ENCODE measurements at places on chromosomes 16 and 17. TPM values are rescaled to one million over a fixed set of nuclear protein-coding genes. Genes with fewer than 3 reads are reported as not detected.

GRCh38 chr16:70804734-70805169, 3.8 kb upstream of the VAC14 start:
- no peak for DNase-seq

DNA sequence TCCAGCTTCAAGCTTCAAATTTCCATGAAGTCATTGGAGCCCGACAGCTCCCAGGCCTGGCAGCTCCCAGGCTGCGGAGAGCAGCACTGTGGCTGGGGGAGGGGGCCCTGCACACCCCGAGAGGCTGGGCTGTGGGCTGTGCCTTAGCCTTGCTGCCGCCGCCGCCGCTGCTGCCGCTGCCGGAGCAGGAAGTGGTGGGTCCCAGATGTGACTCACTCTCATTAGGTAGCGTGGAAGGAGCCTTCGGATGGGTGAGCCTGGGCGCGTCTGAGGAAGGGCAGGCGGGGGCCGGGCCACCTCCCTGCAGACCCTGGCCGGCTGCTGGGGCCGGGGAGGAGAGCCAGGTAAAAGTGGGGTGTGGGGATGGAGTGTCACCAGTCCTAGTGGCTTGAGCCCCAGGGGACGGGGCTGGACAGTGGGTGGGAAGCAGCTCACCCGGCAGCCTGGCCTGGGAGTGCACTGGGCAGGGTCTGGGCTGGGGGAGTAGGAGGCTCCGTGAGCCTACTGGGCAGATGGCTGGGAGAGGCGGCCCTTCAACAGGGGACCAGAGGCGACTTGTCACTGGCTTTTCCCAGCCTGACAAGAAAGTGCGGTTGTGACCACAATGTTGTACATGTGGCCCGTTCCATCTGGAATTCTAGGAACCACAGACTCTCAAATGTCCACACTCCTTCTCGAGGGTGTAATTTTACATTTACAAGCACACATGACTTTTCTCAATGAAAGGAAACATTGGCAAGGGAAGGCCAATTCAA, at the start of gene ADCY7:
TSS of gene ADCY7 (plus strand) at position 215 of the 755 bp plus-strand sequence. CDS start 21,629 bp downstream, outside the sequence.
- peak; percentile 94 for DNase-seq

- DNase-seq: no peak
These were observed 43.4 kb upstream of the ZC3H18 start for GRCh38 chr16:88526906-88527185.

DNA sequence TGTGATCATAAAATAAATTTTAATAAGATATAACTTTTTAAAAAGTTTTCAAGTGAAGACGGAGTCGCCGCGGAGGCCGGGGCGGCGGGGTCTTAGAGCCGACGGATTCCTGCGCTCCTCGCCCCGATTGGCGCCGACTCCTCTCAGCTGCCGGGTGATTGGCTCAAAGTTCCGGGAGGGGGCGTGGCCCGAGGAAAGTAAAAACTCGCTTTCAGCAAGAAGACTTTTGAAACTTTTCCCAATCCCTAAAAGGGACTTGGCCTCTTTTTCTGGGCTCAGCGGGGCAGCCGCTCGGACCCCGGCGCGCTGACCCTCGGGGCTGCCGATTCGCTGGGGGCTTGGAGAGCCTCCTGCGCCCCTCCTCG, at the start of gene FOXC2:
TSS of gene FOXC2 (plus strand) at position 229 of the 365 bp plus-strand sequence. CDS start 507 bp downstream, outside the sequence.
- peak; percentile 97 for DNase-seq

DNA sequence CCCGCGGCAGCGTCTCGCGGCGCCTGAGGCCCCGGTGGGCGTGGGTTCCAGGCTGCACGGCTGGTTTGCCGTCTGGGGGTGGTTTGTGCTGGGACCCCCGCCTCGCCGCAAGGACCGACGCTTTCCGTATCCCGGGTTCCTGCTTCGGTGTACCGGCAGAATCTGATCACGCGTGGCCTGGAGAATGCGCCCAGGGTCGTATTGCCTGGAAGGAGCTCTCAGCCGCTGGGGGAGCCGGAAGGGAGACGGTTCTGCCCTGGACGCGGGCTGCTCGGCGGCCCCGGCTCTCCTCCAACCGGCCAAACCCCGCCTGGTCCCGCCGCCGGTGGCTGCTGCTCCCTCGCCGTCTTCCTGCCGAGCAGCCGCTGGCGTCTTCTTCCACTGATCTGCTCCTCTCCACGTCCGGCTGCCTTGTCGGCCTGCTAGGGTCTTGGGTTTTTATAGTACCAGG, 39.8 kb downstream of the ZNF778 start:
- peak; percentile 83 for DNase-seq

DNA sequence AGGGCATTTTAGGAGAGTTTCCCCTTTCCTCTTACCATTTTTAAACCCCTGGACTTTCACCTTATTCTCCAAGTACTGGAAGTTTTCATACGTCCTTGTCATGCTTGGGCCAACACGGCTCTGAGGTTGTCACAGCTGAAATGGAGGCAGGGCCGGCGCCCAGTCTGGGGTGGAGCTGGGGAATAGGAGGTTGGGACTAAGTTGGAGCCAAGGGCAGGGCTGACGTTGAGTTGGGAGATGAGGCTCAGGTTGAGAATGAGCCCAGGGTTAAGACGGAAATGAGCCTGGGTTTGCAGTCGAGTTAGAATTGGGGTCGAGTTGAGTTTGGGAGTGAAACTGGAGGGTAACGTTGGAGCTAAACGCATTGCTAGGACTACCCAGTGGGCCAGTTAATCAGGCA, 1.3 kb downstream of the CLEC10A start:
- DNase-seq: peak; percentile 75

GRCh38 chr16:26177438-26177837, 485.7 kb downstream of the HS3ST4 start:
- DNase-seq: no peak

- DNase-seq: no peak
These were observed 123.7 kb downstream of the SNX29 start for GRCh38 chr16:12100124-12100647.

GRCh38 chr16:30896261-30896888, at the start of gene CTF1:
Gene CTF1, plus strand, starts transcription at chr16:30896614. Its CDS starts 30 bp downstream, at chr16:30896644.
- DNase-seq: peak; percentile 89

DNA sequence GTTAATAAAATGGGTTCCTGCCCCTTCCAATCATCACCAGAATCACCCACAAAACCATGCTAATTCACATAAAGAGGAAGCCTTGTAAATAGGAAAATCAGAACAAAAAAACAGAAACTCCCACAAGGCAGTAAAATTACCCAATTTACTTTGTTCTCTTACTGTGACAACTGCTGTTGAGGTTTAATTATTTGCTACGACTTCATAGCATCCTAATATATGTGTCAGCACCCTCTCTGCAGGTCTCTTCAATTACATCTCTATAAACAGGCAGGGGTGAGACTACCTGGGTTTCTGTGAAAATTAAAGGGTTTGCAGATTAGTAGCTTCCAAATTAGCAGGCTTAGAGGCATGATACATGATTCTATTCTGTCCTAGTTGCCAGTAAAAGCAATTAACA, 2.7 kb downstream of the WDR59 start:
- no peak for DNase-seq

- no peak for DNase-seq
These were observed 3.4 kb downstream of the SGCA start for GRCh38 chr17:50169121-50169764.

DNA sequence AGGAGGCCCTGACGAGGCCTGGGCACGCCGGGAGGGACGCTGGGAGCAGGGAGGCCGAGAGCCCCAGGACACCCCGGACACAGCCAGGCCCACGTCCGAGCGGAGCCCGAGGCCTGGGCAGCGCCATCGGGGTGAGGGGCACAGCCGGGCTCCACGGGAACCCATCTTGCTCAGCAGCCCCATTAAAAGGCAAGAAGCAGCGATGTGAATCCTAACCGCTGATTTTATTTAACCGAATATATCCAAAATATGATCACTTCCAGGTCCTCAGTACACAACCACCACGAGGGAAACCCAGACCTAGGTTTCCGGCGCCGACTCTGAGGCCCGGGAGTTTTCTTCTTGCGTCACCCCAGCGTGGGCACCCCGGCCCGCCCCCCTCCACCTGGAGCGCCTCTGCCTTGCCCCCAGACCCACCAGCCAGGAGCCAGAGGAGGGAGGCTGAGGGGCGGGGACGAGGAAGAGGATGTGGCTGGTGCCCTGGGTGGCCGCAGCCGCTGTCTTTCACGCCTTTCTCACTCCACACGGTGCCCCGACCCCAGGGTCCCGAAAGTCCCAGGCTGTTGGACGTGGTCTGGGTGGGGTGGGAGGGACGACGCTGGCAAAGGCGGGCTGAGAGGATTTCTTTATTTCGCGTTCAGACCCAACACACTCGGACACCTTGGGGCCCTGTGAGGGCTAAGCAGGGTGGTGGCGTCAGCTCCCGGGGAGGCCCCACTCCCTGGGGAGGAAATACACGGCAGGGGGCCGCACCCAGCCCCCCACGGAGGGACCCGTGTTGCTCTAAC, 568 bp upstream of the CCDC154 start:
- no peak for DNase-seq

- DNase-seq: no peak
These were observed 25.9 kb downstream of the AP2B1 start for GRCh38 chr17:35612924-35613521.

DNA sequence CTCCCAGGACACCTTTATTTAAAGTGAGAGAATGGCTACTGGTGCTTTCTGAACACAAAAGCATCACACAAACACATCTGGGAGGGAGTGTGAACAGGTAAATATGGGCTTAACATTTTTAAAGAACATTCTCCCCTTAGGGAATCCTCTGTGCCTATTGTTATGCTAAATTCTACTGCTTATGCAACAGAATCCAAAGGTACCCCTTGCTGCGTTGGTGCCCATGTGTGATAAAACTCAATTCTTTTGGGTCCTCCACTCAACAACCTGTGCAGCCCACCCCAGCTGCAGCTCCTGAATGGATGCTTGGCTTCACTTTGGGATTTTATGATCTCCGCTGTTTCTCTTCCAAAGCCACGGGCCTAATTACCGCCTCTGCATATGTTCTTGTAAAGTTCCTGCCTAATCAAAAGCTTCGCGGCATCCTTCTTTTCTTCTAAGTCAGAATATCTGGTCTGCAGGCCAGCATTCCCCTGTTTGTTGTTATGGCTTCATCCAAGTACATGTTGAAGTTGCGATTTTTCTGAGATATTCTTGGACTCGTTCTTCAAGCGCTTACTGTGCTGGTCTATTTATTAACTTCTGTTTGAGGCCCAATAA, 23.9 kb downstream of the RHBDL3 start:
- DNase-seq: no peak

GRCh38 chr17:11296994-11297393, 56.0 kb downstream of the SHISA6 start:
- DNase-seq: no peak

PTGES3L gene
- 9.9 TPM for total RNA-seq

LHX1 gene
- not detected for total RNA-seq

EXOSC6 gene
- total RNA-seq: 20.6 TPM

CCDC200 gene
- not detected for total RNA-seq

COG1 gene
- 37.2 TPM for total RNA-seq

TSPOAP1 gene
- 8.2 TPM for total RNA-seq

BRIP1 gene
- total RNA-seq: 0.43 TPM
